ENCODE measurements at places on chromosomes 11 and 22.

- no peak for DNase-seq
Measured at GRCh38 chr22:22167791-22168189, 76.8 kb upstream of the VPREB1 start.

GRCh38 chr11:18193010-18193409 is 20.4 kb downstream of the MRGPRX4 start:
- no peak for DNase-seq

- no peak for DNase-seq
Measured at GRCh38 chr11:19453651-19454257, 213.0 kb upstream of the E2F8 start.

DNA sequence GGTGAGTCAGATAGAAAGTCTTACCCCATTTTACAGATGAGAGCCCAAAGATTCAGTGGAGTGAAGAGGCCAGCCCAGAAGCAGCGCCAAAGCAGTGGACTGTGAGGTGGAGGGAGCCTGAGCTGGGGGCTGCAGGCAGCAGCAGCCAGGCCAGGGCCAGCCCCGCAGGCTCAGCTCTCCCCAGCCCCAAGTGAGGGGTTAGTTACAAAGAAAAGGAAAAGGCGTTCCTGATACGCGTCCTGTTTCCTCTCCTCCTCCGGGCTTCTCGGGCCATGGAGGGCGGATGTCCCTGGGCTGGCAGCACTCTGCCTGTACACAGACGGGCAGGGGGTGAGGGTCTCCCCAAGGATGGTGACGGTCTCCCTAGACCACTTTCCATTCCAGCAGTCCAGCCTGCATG is 44.9 kb downstream of the ARRB1 start:
- DNase-seq, result no peak

GRCh38 chr11:21364866-21365624 is 695.7 kb downstream of the NELL1 start:
- DNase-seq, result no peak

- DNase-seq, result no peak
Measured at GRCh38 chr11:24615451-24616160, 118.8 kb downstream of the LUZP2 start.

- no peak for DNase-seq
Measured at GRCh38 chr22:42976217-42976933, 38.6 kb downstream of the PACSIN2 start.

GRCh38 chr22:40332319-40332781 is 13.9 kb upstream of the ADSL start:
- DNase-seq, result no peak

DNA sequence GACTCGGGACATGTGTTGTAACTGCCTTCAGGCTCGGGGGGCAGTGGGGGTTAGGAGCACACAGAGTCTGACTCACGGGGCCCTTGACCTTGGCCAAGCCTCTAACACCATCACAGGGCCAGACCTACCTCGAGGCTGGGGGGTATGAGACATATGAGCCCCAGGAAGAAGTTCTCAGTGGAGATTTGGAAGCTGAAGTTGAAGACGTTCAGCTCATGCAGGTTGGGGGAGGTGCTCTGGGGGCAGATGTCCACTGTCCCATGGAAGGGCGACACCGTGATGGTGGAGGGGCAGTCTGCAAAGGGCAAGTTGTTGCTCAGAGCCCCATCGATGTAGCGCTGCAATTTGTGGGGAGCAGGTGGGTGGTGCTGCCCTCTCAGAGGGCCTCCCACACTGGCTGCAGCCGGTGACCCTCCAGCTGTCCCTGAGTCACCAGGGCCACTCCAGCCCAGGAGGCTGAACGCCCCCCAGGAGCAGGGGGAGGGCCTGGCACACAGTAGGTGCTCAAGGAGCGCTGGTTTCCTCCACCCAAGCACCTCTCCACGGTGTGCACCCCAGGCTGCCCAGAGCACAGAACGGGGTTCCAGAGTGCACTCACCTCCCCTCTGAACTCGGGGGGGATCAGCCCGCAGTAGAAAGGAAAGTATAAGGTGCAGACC is 2.5 kb downstream of the PNPLA5 start:
- DNase-seq, result no peak

DNA sequence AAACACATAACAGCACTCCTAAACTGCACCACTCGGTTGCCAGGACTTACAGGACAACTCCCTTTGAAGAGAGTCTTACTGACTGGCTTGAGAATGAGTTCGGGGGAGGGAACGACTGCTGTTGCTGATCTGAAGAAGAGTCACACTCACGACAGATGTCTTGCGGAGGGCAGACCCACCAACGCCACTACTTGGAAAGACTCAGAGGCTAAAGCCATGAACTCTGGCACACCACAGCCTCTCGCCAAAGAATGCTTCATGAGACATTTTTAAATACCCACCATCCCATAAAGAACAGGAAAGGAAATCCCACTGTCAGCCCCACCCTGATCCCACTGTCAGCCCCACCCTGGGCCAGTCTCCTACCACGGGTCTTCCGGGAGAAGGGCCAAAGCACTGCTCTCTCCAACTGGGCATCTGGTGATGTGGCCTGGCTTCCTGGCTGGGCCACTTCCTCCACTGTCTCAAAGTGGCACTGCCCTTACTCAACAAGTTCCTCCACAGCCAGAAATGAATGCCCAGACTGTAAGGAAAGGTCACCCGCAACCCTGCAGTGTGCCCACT is 73.6 kb downstream of the MICAL3 start:
- no peak for DNase-seq

- DNase-seq, result no peak
Measured at GRCh38 chr11:62669420-62670161, 1.9 kb upstream of the UQCC3 start.

GRCh38 chr11:12853652-12854296 is 155.3 kb upstream of the RASSF10 start:
- DNase-seq, result no peak

DNA sequence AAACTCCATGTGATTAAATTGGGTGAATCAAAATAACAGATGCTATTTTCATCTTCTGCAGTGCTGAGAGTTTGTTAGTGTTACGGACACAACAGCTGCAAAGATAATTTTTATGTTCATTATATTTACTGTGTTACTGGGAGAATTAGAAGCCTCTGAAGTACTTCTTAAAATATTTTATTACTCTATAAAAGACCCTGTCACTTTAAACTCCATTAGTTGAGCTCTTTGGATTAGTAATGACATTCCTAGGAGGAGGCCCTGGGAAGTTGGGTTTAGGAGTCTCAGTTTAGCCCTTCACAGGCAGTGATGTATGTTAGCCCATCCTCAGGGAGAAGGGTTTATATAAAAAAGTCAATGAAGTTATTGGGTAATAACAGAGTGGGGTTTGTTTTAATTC is 596.7 kb downstream of the JRKL start:
- no peak for DNase-seq

- DNase-seq, result no peak
Measured at GRCh38 chr11:8036002-8036802, 44.8 kb upstream of the TUB start.

- DNase-seq, result no peak
Measured at GRCh38 chr11:132632641-132633124, 899.6 kb downstream of the OPCML start.

DNA sequence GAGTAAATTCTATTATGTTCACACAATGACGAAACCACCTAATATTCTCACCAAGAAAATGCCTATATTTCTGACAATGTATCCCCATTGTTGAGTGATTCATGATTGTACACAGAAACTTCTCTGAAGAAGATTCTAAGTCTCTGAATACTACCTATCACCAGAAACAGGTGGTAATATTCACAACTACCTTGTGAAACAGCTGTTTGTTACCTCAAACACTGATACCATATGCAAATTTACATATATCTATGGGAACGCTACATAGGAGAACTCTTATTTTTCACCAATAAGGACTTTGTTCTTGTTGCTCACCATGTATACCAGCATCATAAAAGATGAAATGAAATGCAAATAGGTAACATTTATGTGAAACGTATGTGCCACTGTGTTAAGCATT is 59.3 kb downstream of the PDGFD start:
- no peak for DNase-seq

DNA sequence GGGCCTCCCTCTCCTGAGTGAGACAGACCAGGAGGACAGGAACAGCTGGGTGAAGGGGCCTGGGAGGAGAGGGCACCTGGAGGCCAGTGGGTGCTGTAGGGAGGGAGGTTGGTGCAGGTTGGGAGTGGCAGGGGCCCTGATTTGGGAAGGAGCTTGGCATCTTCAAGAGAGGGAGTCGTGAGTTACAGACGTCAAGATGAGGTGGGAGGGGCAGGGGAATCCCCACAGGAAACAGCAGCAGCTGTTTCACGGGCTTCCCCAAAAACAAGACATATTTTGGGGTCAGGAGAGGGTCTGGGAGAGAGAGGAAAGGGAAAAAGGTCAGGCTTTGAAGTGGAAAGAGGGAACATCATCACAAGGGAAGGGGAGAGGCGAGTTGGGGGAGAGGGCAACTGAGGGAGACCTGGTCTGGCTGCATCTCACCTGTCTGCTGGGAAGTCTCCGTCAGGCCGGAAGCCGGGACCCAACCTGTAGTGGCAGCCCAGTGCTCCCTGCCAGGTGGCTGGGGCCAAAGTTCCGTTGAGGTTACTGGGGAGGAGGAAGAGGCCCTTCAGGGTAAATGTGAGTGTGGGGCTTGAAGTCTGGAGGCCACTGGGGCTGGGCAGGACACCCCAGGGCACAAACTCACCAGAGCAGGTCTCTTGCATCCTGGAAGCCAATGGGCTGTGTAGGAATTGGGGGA is 4.4 kb downstream of the NAALADL1 start:
- no peak for DNase-seq

DNA sequence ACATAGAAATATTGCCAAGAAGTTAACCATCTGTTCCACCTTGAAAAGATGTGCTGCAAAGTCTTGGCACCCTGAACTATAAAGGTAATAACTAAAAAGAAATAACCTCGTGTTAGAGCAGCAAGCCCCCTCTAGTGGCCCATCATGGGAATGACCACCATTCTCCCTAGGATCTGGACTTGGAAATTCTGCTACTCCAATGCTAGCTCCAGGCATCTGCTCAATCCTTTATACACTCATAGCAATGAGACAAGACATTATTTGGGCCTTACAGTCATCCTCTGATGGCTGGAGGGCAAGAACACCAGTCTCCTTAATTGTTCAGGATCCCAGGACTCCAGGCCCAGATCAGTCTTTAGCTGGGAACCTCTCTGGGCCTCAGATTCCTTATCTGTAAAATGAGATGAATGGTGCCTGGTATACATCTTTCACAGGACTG is 76.0 kb downstream of the CWC15 start:
- DNase-seq, result no peak
